D341Med (cell line): ENCODE measurements at places on chromosomes 2 and 18.
A peak's percentile ranks its signal among the peaks of the same experiment; 100 is the strongest.

GRCh38 chr2:48356701-48357325 is 173.1 kb upstream of the STON1 start:
- DNase-seq: no peak

DNA sequence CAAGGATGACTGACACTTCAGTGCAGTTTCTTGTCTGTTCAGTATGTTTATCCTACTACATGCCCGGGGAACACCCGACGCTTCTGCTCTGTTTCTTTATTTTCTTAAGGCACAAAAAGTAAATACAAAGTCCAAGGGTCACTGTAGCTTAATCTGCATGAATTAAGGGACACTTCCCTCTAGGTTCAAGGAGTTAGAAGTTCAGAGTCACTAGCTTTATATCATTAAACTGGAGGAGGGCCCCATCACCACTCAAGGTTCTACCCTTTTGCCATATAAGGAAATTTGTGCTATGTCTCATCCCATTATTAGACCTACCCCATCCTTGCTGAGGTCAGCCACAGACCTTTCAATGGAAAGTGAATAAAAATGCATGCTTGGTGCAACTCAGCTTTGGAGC is 27.6 kb upstream of the RMDN2 start:
- DNase-seq: no peak

GRCh38 chr2:9950521-9951271 is 797 bp upstream of the GRHL1 start:
- no peak for DNase-seq

DNA sequence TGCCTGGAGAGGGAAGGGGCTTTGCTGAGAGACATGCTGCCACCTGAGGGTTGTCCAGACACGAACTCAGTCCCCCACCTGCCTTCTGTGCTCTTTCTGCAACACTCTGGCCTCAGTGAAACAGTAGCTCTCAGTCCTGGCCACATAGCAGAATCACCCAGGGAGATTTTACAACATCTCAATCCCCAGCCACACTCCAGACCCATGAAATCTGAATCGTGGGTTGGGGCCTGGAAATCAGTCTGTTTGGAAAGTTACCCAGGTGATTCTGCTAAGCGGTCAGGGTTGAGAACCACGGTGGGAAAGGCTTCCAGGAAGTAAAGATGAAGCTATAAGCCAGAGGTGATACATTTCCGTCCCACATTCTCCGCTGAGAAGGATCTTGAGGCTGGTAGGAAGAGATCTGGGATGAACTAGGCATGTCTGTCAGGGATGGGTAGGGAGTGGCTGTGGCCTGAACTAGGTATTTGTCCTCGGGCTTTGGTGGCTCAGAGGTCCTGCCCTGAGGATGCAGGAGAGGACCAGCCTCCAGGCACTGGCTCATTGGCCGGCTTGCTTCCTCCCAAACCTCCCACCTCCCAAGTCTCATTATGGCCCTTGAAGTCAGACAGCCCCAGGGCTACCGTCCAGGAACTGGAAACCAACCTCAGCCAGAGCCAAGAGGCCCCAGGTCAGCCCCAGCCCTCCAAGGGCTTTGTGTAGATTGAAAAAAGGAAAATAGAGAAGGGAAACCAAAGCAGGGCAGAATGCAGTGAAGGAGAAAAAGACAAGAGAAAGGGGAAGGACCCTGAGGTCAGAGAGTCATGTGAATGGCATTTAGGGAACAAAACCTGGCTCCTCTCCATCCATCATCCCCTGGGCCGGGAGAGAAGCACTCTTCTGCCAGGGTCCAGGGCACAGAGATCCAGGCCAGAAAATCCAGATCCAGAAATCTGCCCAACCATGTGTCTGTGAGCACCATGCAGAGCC is 119.6 kb downstream of the ZFP36L2 start:
- no peak for DNase-seq

DNA sequence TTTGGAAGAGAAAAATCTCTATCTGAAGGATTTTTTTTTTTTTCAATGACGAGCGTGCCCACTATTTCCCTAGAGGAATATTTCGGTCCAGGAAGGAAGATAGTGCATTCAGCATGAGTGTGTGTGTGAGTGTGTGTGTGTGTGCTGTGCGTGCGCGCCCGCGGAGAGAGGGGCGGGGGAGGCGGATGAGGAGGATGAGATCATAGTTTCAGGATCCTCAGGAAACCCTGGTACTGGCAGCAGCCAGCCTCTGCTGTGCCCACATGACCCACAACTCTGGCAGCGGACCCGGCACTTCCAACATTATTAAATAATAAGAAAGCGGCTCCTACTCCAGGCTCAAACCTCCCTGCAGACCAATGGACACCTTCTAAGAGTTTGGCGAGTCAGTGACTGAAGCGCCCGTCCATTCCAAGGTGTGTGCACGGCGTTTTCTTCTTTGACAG is 217.0 kb upstream of the DTNA start:
- peak; percentile 89 for DNase-seq

DNA sequence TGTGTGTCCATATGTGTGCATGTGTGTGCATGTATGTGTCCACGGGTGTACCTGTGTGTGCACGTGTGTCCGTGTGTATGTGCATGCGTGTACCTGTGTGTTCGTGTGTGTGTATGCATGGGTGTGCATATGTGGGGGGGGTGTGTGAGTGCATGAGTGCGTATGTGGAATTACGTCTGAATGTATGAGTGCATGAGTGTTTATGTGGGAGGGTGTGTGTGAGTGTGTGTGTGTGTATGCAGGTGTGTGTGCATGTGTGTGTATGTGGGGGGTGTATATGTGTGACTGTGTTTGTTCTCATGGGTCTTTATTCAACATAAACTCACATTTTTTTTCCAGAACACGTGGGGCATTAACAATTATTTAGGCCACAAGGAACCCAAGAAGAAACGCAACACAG is 208.4 kb downstream of the SNTG2 start:
- no peak for DNase-seq

DNA sequence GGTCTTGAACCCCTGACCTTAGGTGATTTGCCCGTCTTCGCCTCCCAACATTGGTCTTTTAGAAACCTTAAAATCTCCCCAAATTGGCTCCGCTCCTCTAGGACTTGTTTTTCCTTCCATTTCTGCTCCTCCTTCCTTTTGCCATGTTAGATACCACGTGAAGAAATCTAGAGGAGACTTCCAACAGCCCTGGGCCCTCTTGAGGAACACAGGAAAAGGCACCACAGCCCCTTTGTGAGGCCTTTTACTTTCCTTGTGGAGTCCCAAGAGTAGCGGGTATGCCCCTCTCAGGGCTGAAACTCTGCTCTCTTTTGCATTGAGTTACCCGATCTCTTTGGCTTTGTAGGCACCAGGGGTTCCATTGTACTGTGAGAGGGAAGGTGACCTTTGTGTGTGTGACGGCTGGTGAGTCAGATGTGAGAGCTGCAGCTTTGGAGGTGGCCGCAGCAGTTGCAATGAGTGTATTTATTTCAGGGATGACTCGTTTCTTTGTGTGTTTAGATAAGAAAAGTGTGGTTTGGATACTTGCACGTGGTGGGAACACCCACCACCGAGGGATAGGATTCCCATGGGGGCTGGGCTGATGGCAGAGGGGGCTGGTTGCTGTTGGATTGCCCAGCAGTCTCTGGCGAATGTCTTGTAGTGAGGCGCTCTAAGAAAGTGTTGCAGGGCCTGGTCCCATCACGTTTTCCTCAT is 218.4 kb upstream of the HS6ST1 start:
- DNase-seq: no peak

GRCh38 chr2:227370791-227371312 is 8.3 kb downstream of the TM4SF20 start:
- DNase-seq: no peak

DNA sequence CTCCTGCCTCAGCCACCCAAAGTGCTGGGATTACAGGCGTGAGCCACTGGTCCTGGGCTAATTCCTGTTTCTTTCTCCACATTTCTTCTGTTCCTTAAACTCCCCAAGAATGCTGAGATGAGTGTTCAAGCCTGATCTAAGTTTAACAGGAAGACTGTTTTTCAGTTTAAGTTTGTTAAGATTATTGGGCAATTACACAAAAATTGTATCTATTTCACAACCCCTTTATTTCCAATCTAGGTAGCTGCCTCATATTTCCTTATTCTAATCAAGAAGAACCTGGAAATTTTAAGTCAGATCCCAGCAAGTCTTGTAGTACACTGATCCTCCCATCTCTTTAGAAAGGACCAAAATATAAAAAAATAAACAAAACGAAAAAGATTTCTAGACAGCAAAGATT is 11.7 kb downstream of the SFT2D3 start:
- no peak for DNase-seq

DNA sequence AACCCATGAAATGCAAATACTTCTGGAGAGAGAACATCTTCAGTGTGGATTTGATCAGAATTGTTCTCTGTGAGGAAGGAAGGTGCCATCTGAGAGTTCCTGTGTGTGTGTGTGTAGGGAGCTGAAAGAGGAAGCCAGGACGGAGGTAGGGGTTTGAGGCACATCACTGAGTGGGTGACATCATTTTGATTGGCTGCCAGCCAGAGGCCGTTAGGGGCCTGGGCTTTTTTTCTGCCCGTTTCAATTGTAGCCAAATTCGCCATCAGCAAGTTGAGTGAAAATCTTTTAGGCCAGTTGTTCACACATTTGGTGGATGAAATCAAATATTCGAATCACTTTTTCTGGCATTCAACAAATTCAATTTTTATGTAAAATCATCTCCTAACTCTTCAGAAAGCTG is 48.9 kb downstream of the TSN start:
- no peak for DNase-seq

DNA sequence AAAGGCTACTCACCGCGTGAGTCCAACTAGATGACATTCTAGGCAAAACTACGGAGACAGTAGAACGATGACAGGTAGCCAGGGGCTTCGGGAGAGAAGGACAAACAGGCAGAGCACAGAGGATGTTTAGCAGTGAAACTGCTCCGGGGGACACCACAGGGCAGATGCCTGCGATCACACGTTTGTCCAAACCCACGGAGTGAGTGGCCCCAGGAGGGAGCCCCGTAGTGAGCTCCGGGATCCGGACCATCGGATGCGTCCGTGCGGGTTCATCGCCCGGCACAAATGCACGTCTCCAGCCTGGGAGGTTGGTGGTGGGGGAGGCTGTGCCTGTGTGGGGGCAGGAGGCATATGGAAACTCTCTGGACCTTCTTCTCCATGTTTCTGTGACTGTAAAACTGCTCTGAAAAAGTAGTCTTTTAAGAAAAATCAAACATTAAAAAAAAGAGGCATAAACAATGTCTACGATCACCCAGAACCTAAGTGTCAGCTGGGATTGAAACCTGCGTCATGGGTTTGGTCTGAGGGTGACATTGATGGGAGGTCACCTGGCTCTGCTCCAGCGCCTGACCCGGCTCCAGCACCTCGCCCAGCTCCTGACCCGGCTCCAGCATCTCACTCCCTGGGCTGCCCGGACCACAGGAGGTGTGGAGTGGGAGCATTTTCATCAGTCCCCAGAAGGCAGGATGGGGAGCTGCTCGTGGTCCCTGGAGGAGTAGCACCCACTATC is 83.0 kb upstream of the CTDP1 start:
- DNase-seq: no peak

DNA sequence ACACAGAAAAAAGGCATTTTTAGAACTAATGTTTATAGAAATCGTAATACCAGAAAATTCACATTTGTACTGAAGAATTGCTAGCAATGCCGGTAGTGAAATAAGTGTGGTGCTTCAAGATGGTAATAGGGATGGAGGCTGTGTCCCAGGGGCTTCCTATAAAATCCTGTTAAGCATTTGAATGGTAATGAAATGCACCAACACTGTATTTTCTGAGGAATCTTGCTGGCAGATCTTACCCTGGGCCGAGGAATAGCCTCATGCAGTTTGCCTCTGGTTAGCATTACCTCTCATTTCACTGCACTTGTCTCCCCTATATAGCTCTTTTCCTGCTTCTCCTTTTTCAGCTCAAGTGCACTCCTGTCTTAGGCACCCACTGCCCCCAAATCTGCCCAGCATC is 501.6 kb upstream of the NRP2 start:
- no peak for DNase-seq
